Activated T-cell treated with anti-CD3 and anti-CD28 coated beads, Interleukin-2, amount 50 U/mL, for 24 hours (primary cell): ENCODE measurements at places on chromosomes 6 and 20.

DNA sequence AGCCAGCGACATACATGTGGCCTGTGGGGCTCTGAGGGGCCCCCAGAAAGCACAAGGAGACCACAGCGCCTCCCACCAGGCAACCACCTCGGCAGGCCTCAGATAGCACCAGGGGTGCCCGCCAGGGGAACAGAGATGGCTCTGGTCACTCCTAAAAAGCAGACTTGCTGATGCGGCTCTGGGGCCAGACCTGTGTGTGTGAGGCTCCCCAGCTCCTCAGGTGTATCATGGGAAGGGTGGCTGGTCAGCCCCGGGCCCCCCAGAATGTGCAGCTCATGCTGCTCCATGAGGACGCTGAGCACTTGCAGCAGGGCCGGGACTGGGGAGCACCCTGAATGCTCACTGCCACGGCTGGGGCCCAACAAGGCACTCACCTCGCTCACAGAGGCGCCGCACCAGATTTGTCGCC lies 60.2 kb downstream of the PYGB start:
- H3K27me3 ChIP-seq = no peaks in the 10 kb centered on the region
- no peak for DNase-seq
- peaks cover 32% of the 10 kb centered on the region for H3K36me3 ChIP-seq

- DNase-seq = no peak
- no peaks in the 10 kb centered on the region for H3K36me3 ChIP-seq
- no peaks in the 10 kb centered on the region for H3K4me1 ChIP-seq
- peaks cover 15% of the 10 kb centered on the region for H3K27me3 ChIP-seq
- H3K4me3 ChIP-seq = no peak overlapping the region
- no peak overlapping the region for H3K27ac ChIP-seq
Observed at GRCh38 chr20:16777126-16777525, 29.0 kb downstream of the OTOR start.

- DNase-seq = no peak
- no peak overlapping the region for H3K27ac ChIP-seq
- H3K4me1 ChIP-seq = peaks cover 38% of the 10 kb centered on the region
- peaks cover 9% of the 10 kb centered on the region for H3K27me3 ChIP-seq
- H3K4me3 ChIP-seq = no peak overlapping the region
Observed at GRCh38 chr20:4134861-4135379, 119.6 kb upstream of the RNF24 start.

DNA sequence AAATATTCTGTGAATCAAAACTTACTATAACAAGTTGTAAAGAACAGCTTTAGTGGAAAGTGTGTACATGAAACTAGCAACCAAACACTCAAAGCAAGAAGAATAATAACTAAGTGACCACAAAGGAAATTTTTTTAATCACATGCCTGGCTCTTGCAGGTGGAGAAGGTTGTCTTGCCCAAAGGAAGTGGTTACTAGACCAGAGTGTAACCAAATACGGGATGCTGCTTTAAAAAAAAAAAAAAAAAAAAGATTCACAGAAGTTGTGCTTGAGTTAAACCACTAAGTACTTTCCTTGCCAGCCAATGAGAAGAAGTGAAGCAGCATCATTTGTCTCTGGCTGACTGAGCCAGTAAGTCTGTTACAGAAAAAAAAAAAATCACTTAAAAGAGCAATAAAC lies 19.1 kb upstream of the HLA-DQB1 start:
- peaks cover 29% of the 10 kb centered on the region for H3K4me1 ChIP-seq
- H3K36me3 ChIP-seq = no peaks in the 10 kb centered on the region
- DNase-seq = no peak
- H3K4me3 ChIP-seq = peak overlapping the region; percentile 6
- no peaks in the 10 kb centered on the region for H3K27me3 ChIP-seq

- peaks cover 22% of the 10 kb centered on the region for H3K27me3 ChIP-seq
- no peaks in the 10 kb centered on the region for H3K36me3 ChIP-seq
- no peak overlapping the region for H3K4me3 ChIP-seq
- DNase-seq = no peak
Observed at GRCh38 chr20:54622333-54623295, 147.2 kb downstream of the DOK5 start.

- no peaks in the 10 kb centered on the region for H3K4me1 ChIP-seq
- no peak overlapping the region for H3K4me3 ChIP-seq
- no peak for DNase-seq
- peaks cover 3% of the 10 kb centered on the region for H3K27me3 ChIP-seq
- H3K27ac ChIP-seq = no peak overlapping the region
Observed at GRCh38 chr6:109315341-109316110, 66.7 kb downstream of the CD164 start.

DNA sequence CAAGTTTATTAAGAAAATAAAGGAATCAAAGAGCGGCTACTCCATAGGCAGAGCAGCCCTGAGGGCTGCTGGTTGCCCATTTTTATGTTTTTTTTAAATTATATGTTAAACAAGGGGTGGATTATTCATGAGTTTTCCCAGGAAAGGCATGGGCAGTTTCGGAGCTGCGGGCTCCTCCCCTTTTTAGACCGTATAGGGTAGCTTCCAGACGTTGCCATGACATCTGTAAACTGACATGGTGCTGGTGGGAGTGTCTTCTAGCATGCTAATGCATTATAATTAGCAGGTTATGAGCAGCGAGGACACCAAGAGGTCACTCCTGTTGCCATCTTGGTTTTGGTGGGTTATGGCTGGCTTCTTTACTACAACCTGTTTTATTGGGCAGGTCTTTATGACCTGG lies 301.8 kb downstream of the TFAP2C start:
- no peak overlapping the region for H3K27ac ChIP-seq
- no peak overlapping the region for H3K4me3 ChIP-seq

DNA sequence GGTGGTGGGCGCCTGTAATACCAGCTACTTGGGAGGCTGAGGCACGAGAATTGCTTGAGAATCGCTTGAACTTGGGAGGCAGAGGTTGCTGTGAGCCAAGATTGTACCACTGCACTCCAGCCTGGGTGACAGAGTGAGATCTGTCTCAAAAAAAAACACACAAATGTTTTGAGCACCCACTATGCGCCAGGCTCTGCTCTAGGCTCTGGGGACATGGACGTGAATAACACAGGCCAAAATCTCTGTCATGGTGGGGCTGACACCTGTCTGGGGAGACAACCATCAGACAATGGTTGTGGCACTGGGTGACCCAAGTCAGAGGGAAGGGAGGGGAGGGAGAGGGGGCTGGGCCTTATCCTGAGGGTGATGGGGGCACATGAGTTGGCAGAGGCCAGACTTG lies 62.7 kb downstream of the UBE2V1 start:
- no peaks in the 10 kb centered on the region for H3K36me3 ChIP-seq
- H3K4me3 ChIP-seq = no peak overlapping the region
